A549 treated with ZK216348 at 1 μM for 4 hours (cell line): ENCODE measurements at places on chromosomes 5 and 9. TPM values are rescaled to one million over a fixed set of nuclear protein-coding genes. Genes with fewer than 3 reads are reported as not detected.

CDH6 gene
- 0.07 to 0.15 TPM (median 0.11 TPM) in 4 of 5 replicates, not detected in the other for total RNA-seq

PHF24 gene
- total RNA-seq, result 0.05 to 0.29 TPM (median 0.12 TPM) in 4 of 5 replicates, not detected in the other

RGS14 gene
- total RNA-seq, result 4.3 to 6.5 TPM (median 5.0 TPM) in 5 replicates

MCC gene
- total RNA-seq, result 0.22 to 0.38 TPM (median 0.37 TPM) in 5 replicates

SHISAL2B gene
- 0.20 TPM in 1 of 5 replicates, not detected in the others for total RNA-seq
